Stimulated activated CD4-positive, alpha-beta T cell treated with anti-CD3 and anti-CD28 coated beads, TNF-alpha, amount 100 ng/mL, for 48 hours (primary cell): ENCODE measurements at places on chromosomes 2 and 18.

DNA sequence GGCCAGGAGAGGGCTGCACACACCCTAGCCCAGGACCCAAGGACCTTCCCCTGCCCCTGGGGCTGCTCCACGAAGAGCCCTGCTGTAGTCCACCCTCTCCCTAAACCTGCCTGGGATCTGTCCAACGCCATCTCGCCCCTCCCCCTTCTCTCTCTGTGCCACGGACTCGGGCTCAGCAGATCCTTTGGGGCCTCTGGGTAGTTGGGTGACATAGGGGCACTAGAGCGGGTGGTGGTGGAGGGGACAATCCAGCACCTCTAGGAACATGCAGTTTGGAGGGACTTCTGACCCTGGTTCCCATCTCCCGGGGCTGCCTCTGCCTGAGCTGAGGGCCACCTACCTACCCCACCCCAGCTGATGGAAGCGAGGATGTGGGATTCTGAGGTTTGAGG is 7.3 kb upstream of the CRYBA2 start:
- no peak for DNase-seq

GRCh38 chr2:143840601-143841000 is 679.3 kb downstream of the ZEB2 start:
- DNase-seq = no peak

DNA sequence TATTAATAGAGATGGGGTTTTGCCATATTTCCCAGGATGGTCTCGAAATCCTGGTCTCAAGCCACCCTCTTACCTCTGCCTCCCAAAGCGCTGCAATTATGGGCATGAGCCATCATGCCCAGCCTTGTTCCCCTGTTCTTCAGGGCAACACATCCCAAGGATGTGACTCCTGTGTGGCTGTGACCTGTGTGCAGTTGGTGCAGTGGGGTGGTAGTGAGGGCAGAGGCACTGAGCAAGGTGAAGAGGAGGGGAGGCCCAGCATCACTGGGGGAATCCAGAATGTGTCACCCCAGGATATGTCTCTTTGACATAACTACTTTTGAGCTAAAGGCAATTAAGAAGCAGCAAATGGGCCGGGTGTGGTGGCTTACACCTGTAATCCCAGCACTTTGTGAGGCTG is 23.4 kb downstream of the CENPA start:
- no peak for DNase-seq

- no peak for DNase-seq
Measured at GRCh38 chr2:71939588-71940535, 207.8 kb downstream of the CYP26B1 start.

- DNase-seq = no peak
Measured at GRCh38 chr2:10765914-10766313, 44.5 kb downstream of the ATP6V1C2 start.
